ENCODE measurements at places on chromosomes 16 and 17.

GRCh38 chr17:64135000-64135399 lies 5.1 kb upstream of the ERN1 start:
- DNase-seq, result no peak

GRCh38 chr16:79190542-79190941 lies 410.0 kb downstream of the MAF start:
- DNase-seq, result no peak

DNA sequence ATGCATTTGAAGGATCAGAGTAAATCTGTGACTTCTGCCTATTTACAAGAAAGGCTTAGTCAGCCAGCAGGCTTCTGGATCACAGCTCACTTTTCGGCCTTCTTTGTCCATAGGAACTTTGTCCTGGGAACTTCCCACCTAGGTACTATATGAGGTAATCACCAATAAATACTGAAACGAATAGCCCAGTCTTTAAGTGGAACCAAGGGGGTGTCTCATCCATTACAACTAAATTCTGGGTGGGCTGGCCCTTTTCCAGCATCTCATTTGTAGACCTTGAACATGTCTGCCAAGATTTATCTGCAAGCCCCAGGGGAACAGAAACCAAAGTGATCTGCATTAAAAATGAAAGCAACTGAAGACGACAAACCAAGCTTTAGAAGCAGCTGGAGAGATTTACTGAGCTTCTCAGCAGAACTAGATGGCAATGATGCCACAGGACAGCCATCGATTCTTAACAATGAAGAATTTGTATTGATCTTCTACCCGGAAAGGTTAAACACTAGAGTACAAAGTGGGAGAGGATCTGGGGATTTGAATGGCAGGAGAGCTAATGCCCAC lies 55.5 kb downstream of the SNX11 start:
- peak; percentile 47 for DNase-seq

DNA sequence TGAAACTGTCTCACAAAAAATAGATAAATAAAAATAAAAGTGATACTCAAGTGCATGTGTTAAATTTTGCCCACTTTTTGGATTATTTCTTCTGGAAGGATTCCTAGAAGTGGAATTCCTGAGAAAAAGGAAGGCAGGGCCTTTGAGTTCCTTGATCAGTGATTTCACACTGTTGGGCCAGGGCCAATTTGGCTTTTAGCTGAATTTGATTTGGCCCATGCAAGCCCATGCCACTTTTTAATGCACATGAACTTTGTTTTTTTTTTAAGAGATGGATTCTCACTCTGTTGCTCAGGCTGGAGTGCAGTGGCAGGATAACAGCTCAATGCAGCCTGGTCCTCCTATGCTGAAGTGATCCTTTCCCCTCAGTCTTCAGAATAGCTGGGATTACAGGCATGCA lies 96.3 kb downstream of the TNFRSF13B start:
- no peak for DNase-seq

DNA sequence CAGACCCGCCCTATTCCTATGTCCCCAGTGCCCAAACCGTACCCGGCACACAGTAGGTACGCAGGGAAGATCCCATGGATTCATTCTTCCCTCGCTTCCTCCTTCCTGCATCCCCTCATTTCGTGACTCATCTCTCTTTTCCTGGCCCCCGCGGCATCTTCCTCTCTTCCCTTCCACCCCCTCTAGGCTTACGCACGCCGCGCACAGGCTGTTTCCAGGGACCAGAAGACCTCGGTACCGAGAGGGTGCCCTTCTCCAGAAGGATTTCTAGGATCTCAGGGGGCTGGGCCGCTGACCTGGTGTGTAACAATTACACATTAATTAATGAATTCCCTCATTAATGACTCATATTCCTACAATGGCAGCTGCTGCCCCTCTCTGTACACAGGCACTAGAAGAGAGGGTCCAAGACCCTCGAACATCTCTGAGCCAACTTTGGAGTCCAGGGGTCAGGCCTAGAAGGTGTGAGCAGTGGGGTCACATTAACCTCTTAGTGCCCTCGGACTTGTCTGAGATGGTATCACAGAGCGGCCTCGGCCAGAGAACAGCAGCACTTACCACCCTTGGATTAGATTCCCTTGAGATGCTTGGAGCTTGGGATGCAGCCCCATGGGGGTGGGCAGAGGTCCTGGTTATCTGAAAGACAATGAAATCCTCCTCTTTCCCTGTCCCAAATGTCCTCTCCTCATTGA lies 16.8 kb upstream of the PLLP start:
- DNase-seq, result no peak

DNA sequence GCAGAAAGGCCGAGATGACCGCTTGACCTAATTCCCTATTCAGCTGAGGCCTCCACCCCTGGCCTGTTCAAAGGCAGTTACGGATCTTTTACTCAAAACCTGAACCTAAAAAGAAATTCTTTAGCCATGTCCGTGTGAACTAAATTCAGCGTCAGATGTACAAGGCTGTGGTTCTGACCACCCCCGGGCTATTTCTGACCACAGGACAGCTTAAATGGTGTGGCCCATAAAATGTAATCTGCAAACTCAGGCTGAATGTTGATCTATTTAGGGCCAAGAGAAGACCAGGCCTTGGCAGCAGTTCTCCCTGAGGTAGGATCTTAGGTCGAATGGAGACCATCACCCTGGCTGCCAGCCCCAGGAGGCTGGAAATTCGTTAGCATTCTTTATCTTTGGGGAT lies 485.5 kb downstream of the WWOX start:
- DNase-seq, result no peak
